ENCODE measurements at places on chromosomes 3 and 15.

- DNase-seq: no peak
These were observed 62.7 kb upstream of the RNU6-1 start for GRCh38 chr15:67902579-67903009.

DNA sequence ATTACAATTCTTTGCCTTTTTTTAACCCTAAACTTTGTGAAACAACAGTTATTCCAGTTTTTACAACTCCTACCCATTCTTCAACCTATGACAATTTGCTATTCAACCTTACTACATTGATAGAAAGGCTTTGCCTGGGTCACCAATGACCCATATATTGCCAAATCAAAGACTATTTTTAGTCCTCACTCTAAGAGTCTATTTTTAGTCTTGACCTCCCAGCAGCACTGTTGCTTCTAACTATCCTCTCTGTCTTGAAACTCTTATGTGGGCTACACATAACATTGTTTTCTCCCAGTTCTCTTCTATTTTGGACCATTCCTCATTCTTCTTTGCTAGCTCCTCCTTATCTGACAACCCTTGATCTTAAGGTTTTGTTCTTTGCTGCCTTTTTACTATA is 71.4 kb downstream of the C3orf80 start:
- peak; percentile 21 for DNase-seq

DNA sequence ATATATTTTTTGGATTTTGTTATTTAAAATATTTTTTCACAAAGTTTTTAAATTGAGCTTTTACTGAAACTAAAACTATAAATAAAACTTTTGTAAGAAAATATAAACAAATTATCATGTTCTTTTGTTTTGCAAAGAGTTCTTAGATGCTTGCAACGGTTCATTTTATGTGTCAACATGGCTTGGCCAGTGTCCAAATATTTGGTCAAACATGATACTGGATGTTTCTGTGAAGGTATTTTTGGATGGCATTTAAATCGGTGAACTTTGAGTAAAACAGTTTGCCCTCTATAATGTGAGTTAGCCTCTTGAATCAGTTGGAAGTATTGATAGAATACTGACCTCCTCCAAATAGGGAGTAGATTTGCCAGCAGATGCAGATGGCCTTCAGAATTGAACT is 612.6 kb upstream of the NECTIN3 start:
- DNase-seq: peak; percentile 7

GRCh38 chr3:127274200-127274760 is 13.6 kb downstream of the PRR20G start:
- DNase-seq: no peak

GRCh38 chr3:10420745-10421475 is 84.5 kb downstream of the ATP2B2 start:
- no peak for DNase-seq

DNA sequence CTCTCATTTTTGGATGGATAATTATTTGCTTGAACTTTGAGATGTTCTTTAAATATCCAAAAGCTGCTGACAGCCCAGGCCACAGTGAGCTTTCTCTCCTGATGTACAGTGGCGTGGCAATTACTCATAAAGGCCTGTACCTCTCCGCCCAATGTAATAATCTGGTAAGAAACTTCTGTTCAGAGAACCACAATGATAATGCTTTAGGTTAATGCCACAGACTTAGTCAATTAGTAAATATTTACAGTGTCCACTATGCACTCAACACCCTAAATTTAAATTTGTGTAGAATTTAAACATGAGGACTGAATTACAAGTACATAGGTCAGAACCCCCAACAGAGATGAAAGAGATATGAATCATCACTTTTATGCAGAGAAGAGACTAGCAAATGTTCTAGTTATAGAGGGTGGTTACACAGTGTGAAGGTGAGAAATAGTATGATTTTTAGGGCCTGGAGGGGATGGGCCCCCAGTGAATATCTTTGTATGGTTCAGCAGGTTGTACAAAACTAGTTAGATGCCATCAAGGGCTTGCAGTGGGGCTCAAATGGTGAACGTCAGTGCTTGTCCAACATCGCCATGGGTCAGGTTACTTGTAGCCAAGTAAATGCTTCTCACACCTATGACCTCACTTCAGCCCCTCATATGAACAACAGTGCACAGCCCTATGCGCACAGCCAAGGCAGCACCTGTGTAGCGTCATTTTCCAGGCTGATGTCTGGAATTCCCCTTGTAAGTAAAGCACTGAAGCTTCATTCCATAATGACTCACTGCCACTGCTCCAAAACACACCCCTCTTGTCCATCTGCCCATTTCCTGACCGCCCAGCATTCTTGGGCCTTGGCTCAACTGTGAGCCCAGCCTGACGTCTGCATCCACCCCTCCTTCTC is 13.3 kb downstream of the ABHD2 start:
- DNase-seq: peak; percentile 92

- no peak for DNase-seq
These were observed 9.6 kb upstream of the FLNB start for GRCh38 chr3:57998366-57999283.

DNA sequence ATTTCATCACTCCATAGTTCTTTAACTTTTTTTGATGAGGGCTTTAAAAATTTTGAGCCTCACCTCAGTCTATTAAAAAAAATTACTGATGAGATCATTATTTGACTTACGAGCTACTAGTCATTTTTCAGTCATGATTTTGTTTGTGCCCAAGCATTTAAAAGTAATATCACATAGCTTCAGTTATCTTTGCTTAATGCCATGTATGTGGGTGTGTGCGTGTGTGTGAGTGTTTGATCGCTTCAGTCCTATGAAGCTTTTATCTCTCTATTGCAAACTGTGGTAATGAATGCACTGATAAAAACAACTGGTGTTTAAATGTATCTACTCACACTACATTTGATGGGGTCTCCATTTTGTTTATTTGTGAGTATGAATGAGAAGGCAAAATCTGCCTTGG is 49.8 kb downstream of the RSRC1 start:
- DNase-seq: no peak

- no peak for DNase-seq
These were observed 536 bp downstream of the SNAPC5 start for GRCh38 chr15:66496951-66497501.

DNA sequence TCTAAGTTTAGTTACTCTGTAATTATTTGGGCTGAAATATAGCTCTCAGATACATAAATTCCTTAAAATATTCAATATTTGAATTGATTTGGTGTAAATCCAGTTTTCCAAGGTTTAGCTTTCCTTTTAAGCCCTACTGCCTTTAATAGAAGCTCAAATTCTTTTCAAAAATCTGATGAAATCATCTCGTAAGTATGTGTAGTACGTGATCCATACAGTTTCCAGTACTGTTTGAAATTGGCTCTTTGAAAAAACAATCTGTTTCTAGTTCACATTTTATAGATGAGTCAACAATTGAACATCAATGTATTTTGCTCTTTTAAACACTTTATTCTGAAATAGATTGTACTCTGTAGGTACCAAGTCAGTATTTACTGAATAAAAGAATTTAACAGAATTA is 84.2 kb downstream of the LRRC49 start:
- DNase-seq: peak; percentile 87

DNA sequence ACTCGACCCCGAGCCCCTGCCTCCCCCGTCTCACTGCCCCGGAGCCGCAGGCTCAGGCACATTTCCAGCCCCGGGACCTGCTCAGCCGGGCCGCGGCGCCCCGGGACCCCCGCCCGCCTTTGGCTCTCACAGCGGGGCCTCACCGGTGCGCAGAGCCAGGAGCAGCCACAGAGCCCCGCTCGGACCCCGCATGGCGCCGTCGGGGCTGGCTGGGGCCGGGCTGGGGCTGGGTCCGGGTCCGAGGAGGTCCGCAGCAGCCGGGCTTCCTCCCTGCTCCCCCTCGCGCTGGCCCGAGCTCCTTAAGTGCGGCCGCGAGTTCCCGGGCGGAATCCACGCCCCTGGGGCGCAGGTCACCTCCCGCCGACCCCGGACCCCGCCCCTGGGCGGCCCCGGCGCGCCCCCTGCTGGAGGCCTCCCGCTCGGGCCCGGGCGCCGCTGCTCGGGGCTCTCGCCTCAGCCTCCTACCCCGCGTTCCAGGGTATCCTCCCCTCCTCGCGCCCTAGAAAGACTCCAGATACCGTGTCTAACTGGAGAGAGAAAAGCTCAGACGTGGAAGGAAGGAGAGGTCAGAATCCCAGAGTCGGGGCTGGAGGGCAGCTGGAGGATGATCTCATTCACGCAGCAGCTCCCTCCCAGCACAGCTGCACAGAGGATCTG is at the start of gene MELTF:
Gene MELTF, minus strand, starts transcription at position 307 of the 657 bp plus-strand sequence. Its CDS starts 115 bp downstream, at position 192.
- peak; percentile 57 for DNase-seq

DNA sequence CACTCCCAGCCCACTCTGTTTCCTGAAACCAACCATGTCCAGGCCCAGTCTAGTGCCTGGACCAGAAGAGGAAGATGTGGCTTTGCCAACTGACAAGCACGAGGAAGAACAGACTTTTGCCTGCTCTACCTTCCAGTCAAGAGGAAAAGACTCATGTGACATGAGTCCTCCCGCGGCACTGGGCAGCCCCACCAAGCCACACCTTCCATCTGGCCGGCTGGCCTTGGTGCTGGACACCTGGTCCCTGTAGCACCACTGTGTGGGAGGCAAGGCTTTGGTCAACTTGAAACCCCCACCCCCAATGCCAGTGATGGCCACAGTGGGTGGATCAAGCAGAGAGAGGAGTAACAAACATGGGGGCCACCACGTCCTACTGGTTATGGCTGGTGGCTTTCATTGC is 12.5 kb downstream of the CHDH start:
- no peak for DNase-seq

- DNase-seq: peak; percentile 66
These were observed 43.1 kb upstream of the TOPAZ1 start for GRCh38 chr3:44198284-44199269.

GRCh38 chr15:85704720-85705429 is 89.8 kb downstream of the KLHL25 start:
- no peak for DNase-seq

DNA sequence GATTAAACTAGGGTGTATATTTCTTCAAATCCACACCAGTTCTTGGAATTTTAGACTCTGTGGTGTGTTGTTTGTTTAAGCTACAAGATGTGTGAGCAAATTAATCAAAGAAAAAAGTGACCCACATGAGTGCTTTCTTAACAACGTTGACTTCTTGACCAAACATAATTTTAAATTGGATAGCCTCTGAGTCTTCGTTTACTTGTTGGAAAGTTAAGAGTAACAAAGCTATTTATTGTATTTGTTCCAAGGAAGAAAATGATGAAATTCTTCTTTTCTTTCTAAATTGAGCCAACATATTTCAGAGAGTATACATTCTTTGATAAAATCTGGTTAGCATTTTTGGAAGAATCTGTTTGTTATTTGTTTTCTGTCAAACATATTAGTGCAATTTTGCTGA is 99.9 kb upstream of the IGSF10 start:
- DNase-seq: no peak

DNA sequence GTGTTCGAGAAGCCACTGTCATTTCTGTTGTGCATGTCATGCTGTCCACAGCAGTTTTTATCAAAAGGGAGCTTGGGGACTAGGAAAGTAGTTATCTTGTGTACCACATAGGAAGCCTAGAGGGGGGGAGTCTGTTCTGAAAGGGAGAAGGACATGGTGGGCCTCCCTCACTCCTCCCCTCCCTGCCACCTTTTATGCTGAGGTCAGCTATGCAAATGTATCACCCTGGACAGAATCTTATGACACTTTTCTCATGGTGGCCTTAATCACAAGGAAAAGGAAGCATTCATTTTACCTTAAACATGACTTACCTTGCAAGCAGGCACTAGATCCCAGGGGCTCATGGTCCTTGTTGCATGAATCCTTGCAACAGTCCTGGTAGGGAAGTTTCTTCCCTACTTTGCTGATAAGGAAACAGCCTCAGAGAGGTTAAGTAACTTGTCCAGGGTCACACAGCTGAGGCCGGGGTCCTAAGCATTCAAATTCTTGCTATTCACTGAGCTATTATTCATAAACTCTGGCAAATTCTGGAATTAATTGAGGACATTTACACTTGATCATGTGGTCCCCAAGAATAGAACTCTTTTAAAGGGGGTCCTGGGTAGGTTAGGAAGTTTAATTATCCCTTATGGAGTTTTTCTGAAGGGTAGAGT is 81.1 kb upstream of the SLC6A1 start:
- no peak for DNase-seq

- no peak for DNase-seq
These were observed 27.5 kb downstream of the NBEAL2 start for GRCh38 chr3:47007001-47007400.
